Osteoblast (primary cell): ENCODE measurements at places on chromosomes 11 and 22. TPM values are rescaled to one million over a fixed set of nuclear protein-coding genes. Genes with fewer than 3 reads are reported as not detected.
A peak's percentile ranks its signal among the peaks of the same experiment; 100 is the strongest.

The SLC35F2 gene
- 5.4 and 6.2 TPM in 2 replicates for total RNA-seq

DNA sequence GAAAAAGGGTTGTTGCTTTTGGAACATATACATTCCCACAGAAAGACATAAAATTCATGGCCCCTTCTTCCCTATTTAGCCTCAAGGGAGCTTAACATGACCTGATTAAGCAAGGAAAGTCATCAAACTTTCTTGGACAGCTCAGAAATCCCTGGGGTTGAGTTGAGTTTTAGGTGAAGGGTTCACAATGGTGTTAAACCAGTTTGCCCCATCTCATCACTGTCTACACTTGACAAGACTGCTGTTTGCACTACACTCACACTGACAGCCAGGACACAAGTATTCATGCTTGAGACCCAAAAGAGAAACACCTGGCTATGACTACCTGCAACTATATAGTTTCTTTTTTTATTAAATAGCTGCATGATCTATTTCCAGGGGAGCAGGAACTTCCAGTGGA is 209.8 kb upstream of the TMEM45B start:
- no peak for DNase-seq

DNA sequence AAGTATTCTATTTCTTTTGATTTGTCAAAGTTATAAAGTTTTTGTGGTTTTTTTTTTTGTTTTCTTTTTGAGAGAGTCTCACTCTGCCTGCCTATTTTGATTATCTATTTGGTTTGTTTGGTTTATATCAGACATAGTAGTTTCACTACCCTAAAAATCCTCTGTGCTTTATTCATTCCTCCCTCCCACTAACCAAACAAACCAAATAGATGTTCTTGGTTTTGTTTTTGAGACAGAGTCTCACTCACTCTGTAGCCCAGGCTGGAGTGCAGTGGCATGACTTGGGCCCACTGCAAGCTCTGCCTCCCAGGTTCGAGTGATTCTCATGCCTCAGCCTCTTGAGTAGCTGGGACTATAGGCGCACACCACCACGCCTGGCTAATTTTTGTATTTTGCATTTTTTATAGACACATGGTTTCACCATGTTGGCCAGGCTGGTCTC is 67.9 kb downstream of the ENTHD1 start:
- no peak for DNase-seq

GRCh38 chr11:63832336-63832735 is 6.6 kb upstream of the MARK2 start:
- no peak for DNase-seq

GRCh38 chr22:45268167-45268957 is 16.4 kb upstream of the UPK3A start:
- DNase-seq = peak; percentile 88

DNA sequence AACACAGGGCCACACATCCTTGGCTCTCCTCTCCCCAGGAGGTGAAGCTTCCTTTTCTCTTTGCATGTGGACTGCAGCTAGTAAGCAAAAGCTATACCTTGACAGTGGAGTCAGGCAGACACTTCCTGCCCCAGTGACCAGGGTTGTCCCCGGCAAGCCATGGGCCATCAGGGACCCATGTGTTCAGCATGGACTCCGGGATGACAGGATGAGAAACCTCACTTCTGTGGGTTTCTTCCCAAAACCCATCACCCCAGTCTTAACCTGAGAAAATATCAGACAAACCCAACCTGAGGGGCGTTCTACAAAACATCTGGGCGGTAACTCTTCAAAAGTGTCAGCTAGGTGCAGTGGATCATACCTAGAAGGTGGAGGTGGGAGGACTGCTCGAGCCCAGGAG is 40.2 kb downstream of the GNB1L start:
- peak; percentile 11 for DNase-seq

The DGAT2 gene
- 2.9 and 3.6 TPM in 2 replicates for total RNA-seq

GRCh38 chr11:111089759-111090158 is 155.8 kb upstream of the POU2AF2 start:
- no peak for DNase-seq

DNA sequence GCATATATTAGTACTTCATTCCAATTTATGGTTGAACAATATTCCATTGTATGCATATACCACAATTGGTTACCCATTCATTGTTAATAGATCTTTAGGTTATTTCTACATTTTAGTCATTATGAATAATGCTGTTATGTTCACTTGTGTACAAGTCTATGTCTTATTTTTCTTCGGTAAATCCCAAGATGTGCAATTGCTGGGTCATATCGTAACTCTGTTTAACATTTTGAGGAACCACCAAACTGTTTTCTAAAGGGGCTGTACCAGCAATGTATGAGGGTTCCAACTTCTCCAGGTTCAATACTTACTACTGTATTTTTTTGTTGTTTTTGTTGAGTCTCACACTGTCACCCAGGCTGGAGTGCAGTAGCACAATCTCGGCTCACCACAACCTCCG is 33.1 kb downstream of the NUP98 start:
- DNase-seq = no peak

- peak; percentile 78 for DNase-seq
These were observed 7.5 kb downstream of the ALG8 start for GRCh38 chr11:78131956-78132355.

The NRIP3 gene
- 6.2 and 6.8 TPM in 2 replicates for total RNA-seq

DNA sequence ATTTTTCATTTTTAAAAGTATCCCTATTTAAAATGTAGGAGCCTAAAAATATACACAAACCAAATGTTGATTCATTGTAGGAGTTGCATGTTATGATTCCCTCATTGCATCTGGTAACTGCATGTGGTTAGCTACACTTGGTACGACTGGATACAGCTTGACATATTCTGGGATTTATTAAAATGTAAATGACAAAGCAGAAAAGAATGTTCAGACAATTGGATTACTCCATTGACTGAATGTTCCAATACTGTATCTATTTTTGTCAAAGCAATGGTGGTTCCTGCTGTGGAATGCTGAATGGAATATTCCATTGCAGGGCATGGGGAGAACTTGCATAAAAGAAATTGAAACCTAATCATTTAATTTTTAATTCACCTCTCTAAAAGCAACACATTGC is 30.8 kb downstream of the BLID start:
- DNase-seq = no peak

DNA sequence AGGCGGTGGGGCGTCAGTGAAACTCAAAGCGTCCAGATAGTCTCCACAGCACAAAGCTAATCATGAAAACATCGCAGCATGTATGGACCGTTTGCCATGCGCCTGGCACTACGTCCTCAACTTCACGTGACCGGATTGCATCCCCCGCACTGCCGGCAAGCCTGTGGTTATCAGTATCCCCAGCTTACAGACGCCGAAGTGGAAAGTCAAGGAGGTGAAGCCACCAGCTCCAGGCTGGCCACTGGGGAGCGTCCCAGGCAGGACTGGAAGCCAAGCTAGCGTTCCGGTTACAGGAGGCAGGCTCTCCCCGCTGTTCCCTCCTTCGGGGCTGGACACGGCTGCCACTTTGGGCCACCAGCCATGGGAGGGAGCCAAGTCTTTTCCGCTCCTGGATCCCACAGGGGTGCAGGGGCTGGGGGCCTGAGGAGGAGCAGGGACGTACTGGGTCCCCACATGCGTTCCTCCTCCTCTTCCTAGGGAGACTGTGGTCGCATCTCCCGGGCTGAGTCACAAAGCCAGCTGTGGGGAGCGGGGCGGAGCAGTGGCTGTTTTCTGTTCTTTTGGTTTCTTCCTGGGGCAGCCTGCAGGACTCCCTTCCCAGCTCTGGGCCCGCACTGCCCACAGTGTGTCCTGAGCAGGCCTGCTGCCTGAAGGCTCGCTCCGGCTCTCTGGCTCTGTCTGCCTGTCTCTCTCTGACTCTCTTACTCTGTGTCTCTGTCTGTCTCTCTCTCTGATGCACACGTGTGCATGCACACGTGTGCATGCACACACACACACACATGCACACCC is 4.3 kb upstream of the OSBPL5 start:
- DNase-seq = peak; percentile 98

- DNase-seq = peak; percentile 38
These were observed 3.4 kb downstream of the YPEL4 start for GRCh38 chr11:57646194-57646798.

GRCh38 chr22:43173566-43173965 is 13.4 kb downstream of the TTLL12 start:
- peak; percentile 80 for DNase-seq

- DNase-seq = no peak
These were observed 87.8 kb downstream of the APOL5 start for GRCh38 chr22:35805466-35805865.
